ENCODE measurements at places on chromosomes 1 and 21. TPM values are rescaled to one million over a fixed set of nuclear protein-coding genes. Genes with fewer than 3 reads are reported as not detected.

The NHLH1 gene
- not detected for total RNA-seq

The BSND gene
- total RNA-seq = not detected

The KRTAP13-1 gene
- not detected for total RNA-seq

The TNFRSF4 gene
- 2.3 TPM for total RNA-seq

The HSD11B1 gene
- total RNA-seq = 168 TPM

The PLA2G5 gene
- total RNA-seq = not detected
